Choroid plexus epithelial cell (primary cell): ENCODE measurements at places on chromosomes 12 and 14.

GRCh38 chr12:40691913-40692764, at the start of gene CNTN1:
TSS of gene CNTN1 (plus strand) at chr12:40692439.
- peak; percentile 30 for DNase-seq

- peak; percentile 81 for DNase-seq
These were observed 18.4 kb downstream of the OLR1 start for GRCh38 chr12:10153271-10154144.

DNA sequence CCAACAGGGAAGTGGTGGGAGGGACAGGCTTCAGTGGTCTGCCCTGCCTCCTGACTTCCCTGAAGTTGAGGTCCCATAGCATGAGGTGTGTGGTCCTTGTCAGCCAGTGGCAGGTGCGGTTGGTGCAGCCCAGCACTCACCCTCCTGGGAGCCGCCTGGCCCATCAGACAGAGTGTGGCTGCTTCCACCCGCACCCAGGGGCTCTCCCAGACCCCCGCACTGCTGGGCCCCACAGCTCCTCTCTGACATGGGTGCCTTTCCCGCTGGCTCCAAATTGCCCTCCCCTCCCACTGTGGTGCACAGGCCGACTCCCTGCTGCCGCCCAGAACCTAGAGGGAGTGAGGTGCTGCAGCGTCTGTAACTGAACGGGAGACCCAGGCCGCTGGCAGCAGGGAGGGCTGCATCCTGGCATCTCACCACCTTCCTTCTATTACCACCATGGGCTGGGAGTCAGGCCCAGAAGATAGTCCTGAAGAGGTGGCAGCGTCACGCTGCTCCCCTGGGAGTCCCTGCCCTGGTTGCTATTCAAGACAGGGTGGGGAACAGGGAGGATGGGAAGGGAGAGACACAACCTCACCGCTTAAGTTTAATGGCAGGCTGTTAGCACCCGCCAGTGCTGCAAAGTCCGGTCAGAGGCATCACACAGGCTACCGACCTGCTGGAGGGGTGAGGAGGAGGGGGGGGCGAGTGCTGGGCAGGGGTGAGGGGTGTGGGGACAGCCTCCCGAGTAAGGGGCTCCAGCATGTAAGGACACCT, 180.6 kb upstream of the PRMT8 start:
- DNase-seq: no peak

DNA sequence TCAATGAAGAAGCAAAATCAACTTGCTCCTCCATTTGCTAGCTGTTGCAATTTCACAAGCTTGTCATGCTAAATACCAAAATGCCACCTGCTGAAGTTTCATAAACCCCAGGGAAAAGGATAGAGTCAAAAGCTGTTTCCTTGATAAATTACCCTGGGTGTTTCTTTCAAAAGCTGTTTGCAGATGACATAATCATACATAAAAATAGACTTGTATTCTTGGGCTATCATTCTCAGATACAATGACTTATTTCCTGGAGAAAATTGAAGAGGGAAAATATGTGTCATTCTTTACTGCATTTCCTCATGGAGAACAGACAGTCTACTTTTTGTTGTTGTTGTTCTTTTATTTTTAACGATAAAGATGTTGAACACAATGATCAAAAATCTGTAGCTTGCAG, 119.2 kb downstream of the GALC start:
- no peak for DNase-seq

DNA sequence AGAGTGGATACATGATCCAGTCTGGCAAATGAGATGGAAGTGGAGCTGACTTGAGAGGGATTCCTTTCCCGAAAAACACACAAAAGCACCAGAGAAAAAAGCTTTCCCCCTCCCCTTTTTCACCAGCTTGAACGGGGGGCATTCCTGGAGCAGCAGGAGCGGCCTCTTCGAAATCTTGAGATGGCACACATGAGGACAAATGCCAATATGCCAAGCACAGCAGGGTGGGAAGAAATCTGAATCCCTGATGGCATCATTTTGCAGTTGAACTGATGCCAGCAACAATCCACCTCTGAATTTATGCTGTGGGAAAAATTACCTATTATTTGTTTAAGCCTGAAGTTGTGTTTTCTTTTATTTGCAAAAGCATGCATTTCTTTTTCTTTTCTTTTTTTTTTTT, 29.7 kb upstream of the BICD1 start:
- DNase-seq: no peak

DNA sequence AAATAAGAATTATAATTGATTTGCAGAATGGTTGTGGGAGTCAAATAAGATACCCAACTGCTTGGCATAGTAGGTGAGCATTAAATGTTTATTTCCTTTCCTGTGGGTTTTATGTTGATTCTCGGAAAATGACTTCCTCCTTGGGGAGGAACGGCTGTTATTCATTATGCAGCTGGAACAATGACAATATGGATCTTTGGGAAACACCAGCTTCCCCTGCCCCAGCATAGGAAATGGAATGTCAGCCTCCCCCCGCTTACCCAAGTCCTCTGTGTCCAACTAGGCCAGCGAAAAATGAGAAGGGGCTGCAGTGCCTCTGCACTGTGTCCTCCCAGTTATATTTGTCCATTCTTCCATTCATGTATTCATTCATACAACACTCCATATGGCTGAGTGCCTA, 11.7 kb upstream of the CCDC177 start:
- DNase-seq: no peak

DNA sequence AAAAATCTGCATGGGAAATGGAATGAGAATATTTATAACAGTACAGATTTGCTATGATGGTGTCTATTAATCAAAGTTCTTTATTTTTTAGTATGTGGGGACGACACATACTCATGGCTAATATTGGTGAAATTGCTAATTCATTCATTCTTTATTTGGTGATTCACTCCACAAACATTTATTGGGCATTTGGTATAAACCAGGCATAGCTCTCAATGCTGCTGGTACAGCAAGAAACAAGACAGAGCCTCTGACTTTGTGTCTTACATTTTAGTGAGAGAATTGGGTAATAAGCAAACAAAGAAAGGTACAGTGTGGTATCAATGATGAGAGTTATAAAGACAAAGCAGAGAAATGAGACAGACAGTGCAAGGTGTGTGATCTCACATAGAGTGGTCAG, 129.5 kb downstream of the RGS6 start:
- DNase-seq: no peak

DNA sequence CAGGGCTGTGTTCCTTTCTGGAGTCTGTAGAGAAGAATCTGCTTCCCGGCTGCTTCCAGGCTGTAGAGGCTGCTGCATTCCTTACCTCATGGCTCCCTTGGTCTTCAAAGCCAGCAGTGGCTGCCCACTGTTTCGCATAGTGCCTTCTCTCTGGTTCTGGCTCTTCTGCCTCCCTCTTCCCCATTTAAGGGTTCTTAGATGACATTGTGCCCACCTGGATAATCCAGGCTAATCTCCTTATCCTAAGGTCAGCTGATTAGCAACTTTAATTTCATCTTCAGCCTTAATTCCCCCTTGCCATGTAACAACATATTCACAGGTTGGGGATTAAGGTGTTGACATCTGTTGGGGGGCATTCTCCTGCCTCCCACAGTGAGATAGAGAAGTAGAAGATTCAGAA, 208.6 kb upstream of the TMTC1 start:
- DNase-seq: no peak

DNA sequence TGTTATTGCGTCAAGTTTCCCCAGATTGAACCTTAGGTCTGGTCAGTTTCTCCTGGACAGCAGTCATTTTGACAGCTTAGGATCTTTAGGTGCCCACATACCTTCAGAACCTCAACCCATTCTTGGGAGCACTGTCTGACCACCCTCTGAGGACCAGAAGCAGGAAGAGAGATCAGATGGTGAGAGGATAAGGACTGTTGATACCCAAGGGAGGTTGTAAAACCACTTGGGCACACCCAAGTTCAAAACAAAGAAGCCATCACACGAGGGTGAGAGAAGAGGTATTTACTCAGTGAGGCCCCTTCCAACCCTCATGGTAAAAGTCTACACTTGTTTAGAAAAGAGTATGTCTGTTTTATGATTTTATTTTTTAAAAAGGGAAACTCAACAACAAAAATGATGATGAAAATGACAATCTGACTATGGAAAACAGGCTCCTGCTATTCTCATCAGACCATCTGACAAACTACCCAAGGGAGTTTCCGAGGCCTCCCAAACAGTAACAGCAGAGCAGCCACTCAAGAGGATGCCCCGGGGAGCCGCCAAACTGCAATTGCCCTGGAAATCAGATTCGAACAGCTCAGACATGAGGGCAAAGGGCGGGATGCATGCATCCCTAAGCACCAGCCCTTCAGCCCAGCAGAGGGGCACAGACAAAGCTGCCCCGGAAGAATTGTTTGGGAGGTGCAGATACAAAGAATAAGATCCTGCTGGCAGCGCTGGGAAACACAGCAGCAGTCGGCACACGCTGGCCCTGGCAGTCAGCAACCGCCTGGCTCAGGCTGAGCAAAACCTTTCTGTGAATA, 162.6 kb upstream of the PLEKHG7 start:
- DNase-seq: no peak
